ENCODE measurements at places on chromosomes 16 and 17.
A peak's percentile ranks its signal among the peaks of the same experiment; 100 is the strongest.

DNA sequence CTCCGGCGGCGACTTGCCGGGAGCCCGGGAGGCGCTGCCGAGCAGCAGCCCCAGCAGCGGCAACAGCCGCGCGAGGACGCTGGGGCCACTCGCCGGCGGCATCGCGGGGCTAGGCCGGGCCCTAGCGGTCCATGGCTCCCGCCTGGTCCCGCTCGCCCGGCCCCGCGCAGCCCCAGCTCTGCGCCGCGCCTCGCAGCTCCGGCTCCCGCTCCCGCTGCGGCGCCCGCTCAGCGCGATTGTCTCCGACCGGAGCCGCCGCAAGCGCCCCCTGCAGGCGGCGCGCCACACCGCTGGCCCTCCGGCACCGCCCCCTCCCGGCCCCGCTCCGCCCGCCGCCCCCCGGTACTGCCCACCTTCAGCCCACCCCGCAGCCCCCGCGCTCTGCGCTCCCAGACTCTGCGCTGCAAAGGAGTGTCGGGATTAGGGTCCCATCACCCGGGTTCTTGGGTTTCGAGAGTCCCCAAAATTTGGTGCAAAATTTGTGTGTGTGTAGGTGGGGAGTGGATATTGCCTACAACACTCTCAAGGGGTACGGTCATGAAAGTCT, at the start of gene FAM171A2:
FAM171A2 (minus strand) TSS at position 241 of the 547 bp plus-strand sequence; CDS start at position 102, 139 bp downstream.
- DNase-seq = peak; percentile 42

- DNase-seq = peak; percentile 52
Measured at GRCh38 chr16:31177136-31177535, 2.8 kb upstream of the FUS start.

- DNase-seq = no peak
Measured at GRCh38 chr17:72511242-72511641, 390.4 kb downstream of the SOX9 start.

- DNase-seq = no peak
Measured at GRCh38 chr16:14309906-14310305, 238.8 kb downstream of the MRTFB start.

- DNase-seq = no peak
Measured at GRCh38 chr16:27650073-27650701, 100.2 kb downstream of the KATNIP start.

- DNase-seq = peak; percentile 98
Measured at GRCh38 chr17:67441052-67441895, 64.2 kb downstream of the PITPNC1 start.

DNA sequence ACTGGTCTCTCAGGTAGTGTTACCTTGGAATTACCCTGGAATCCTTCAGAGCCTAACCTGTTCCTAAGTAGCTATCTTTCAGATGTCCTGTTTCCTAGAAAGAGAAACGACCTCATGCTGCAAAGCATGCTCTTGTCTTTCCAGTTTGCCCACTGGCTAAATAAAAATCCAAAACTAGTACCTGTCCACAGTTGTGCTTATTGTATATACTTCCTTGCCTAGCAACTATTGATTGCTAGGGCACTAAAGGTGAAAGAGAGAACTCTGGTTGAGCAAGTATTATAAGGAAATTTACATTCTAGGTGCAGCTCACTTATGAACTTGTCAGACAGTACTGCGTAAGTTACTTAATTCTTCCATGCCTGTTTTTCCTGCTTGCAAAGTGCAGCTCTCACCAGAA, 38.5 kb downstream of the LIG3 start:
- DNase-seq = no peak

DNA sequence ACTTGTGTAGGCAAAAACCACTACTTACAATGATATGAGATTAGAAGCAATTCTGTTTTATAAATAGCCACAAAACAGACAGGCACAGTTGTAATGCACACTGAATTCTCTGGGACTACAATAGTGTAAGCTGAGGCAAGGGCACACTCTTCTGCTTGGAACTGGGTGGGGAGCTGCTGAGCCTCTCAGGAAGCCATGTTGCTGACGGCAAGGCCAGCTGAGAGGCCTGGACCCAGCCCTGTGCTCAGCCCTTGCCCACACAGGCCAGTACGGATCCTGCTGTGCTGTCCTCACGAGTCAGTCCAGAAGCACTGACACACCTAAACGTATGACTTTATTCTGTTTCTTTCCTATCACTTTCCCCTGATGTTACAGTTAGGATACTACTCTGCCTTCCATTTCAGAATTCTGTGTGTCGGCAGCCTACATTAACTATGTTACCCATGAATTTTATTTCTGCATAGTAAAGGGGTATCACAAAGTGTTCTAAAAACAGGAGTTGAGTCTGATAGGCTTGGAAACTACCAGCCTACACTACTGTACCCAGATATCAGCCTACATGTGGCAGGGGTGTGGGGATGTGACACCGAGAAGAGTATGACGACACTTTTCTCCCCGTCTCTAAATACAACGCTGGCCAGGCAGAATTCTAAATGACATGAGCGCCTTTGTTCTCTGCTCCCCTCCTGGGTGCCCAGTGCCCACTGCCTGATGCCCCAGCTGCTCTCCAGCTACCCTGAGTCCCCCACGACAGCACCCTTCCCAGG, 41.1 kb upstream of the FAAP100 start:
- DNase-seq = no peak

- DNase-seq = no peak
Measured at GRCh38 chr16:3112881-3113574, 642 bp downstream of the ZNF205 start.

- peak; percentile 51 for DNase-seq
Measured at GRCh38 chr16:82229800-82230619, 60.0 kb upstream of the MPHOSPH6 start.

- DNase-seq = no peak
Measured at GRCh38 chr17:77124192-77124889, 16.4 kb upstream of the SEC14L1 start.

GRCh38 chr16:8921347-8921984, 39.3 kb downstream of the LITAFD start:
- no peak for DNase-seq

DNA sequence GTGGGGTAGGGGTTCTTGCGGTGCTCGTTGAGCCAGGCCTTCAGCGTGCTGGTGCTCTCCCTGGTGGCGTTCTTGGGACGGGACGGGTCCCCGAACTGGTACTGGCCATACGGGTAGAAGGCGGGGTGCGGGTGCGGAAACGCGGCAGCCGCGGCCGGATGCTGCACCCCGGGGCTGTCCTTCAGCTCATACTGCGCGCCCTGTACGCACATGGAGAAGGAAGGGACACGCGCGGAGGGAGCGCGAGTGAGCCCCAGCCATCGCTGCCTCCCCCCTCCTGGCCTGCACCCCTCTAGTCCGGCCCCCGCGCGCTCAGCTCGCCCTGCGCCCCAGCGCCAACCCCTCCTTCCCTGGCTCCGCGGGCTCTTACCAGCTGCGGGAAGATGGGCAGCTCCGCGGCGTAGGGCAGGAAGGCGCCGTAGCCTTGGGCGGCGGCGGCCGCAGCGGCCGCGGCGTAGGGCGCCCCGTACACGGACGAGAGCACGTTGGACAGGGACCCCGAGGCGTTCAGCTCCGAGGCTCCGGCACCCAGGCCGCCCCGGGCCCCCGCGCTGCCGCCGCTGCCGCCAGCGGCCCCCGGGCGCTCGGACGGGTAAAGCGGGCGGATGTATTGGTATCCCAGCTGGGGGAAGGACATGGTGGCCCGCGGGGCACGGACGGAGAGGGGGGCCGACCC, 1.0 kb downstream of the IRX3 start:
- DNase-seq = no peak

DNA sequence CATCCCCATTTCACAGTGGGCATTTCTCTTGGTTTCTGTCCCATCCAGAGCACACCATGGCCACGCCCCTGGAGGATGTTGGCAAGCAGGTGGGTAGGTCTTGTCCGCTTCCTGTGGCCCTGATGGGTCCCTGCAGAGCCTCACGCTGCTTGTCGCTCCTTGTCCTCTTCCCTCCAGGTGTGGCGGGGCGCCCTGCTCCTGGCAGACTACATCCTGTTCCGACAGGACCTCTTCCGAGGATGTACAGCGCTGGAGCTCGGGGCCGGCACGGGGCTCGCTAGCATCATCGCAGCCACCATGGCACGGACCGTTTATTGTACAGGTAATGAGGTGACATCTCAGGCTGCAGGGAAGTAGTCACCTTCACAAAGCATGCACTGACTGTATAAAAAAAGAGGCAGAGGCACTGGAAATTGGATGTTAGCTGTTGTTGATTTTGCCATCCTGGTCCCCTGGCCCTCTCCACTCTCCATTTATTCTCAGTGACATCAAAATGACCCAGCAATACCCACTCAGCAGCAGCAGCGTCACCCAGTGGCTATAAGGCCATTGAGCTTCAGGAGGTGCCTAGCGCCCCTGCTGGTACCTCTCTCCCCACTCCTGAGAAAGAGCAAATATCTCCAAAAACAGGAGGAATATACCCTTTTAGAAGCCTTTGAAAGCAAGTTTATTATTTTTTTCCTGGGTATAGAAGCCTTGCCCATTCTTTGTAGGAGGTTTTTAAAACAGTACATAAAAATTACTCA, 13.7 kb downstream of the METTL22 start:
- no peak for DNase-seq

GRCh38 chr17:82231562-82232321, 2.9 kb downstream of the SLC16A3 start:
- peak; percentile 33 for DNase-seq

- no peak for DNase-seq
Measured at GRCh38 chr17:78838574-78839005, 2.0 kb downstream of the USP36 start.

- no peak for DNase-seq
Measured at GRCh38 chr16:69939821-69940585, 11.1 kb upstream of the CLEC18A start.

GRCh38 chr16:73713251-73713650, 583.4 kb upstream of the PSMD7 start:
- DNase-seq = no peak

- no peak for DNase-seq
Measured at GRCh38 chr16:23902748-23903414, 67.1 kb downstream of the PRKCB start.

DNA sequence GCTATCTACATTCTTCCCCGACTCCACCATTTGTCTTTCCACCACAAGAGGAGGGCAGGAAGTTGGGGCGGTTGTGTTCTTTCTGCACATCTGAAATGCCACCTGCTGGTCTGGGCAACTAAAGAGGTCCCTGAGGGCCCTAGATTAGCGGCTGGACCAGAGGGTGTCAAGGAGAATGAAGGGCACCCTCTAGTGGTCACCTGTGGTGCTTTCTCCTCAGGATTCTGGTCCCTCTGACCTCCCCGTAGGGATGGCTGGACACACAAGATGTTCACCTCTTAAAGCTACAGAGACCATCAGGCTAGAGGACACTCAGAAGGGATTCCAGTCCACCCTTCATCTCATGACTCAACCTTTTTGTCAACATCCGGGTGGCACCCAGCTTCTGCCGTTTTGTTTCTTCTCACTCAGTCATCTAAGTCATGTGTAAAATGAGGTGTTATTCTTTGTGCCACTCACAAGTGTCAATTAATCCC, 2.9 kb upstream of the SCIMP start:
- DNase-seq = peak; percentile 65

- DNase-seq = no peak
Measured at GRCh38 chr16:85390511-85391174, 222.5 kb upstream of the GSE1 start.

DNA sequence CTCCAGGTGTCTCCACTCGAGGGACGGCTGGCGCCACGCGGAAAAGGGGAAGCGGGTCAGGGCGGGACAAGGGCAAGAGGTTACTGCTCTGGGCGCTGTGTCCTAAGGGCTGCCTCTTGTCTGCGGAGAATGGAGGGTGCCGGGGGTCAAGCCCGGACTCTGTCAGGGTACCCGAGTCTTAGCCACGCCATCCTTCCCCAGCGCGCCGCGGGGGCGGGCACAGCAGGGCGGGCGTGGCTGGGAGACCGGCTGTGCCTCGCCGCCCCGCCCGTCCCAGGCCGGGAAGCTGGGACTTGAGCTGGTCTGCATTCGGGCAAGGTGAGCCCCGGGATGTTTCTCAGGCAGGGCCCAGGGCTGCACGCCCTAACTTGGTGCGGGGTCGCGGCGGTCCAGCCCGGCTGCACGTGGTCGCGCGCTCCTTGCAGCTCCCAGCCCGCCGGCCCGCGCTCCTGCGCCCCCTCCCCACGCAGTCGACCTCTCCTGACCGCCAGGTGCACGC, 6.2 kb upstream of the ACTG1 start:
- DNase-seq = no peak

- no peak for DNase-seq
Measured at GRCh38 chr17:7855660-7856010, 769 bp downstream of the TMEM88 start.

DNA sequence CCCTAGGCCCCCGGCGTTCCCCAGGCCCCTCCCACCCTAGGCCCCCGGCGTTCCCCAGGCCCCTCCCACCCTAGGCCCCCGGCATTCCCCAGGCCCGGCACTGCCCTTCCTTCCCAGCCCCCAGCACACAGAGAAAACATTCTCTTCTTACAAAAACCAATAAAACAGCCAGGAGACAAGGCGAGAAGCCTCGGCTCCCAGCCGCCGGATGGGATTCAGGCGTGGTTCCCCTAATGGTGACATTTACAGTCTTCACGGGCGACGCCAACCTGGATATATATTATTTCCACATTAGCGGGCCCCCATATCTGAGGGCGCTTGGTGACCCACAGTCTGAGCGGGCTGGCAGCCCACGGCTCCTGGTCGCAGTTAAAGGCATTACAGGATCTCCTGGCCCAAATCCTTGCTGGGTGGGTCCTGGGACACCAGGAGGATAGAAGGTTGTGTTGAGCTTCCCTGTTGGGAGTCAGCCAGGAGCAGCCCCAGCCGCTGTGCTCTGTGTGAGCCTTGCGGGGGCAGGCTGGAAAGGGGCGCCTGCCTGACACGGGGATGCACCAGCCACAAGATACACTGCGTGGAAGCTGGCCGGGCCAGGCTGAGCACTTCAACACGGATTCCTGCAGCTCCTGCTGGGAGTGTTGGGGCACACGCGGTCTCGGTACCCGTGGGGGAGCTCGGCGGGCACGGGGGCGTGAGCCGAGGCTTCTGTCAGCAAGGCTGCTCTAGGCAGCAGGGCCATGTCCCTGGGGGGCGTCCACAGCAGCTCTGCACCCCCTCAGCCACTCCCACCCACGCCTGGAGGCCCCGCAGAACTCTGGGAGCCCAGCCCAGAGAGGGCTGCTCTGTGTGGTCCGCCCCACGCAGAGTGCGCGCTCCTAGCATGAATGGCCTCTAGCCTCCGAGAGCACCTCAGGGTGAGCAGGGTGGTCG, 83.7 kb downstream of the LMF1 start:
- DNase-seq = no peak

DNA sequence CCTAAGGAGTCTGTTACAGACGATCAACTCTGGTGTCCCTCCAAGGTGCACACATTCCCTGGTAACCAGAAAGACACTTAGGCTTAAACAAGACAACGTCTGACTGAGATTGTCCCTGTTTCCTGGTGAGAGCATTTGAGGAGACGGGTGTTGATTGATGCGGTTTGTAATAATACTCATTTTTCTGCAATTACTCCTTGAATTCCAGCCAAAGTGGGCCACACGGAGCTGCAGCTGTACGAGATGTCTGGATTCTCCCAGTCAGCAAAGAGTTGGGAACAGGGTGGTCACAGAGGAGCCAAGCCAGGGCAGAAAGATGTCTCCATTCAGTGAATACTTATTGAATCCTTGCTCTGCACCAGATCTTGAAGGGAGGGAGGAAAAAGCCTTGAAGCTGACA, 30.9 kb upstream of the CES5A start:
- no peak for DNase-seq

GRCh38 chr17:77364381-77364911, 223.7 kb downstream of the SEC14L1 start:
- no peak for DNase-seq
